ENCODE measurements at places on chromosomes 13 and 19.

DNA sequence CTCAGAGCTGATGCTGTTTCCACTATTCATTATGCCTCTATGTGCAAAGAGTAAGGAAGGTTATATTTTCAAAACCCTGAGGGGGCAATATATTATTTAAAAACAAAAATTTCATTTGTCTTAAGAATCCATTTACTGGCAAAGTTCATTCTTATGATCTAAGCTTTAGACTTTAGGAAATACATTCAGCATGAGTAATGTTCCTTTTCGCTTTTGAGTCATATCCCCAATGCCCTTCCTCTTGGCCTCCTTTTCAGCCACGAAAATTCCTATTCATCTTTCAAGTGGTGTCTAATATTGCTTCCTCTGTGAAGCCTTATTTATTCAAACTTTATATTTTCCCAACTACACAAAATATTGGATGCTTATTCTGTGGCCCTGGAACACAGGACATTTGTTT is 1317.0 kb downstream of the PCDH9 start:
- no peak for DNase-seq

GRCh38 chr19:10180459-10180858 is 14.3 kb downstream of the DNMT1 start:
- no peak for DNase-seq

DNA sequence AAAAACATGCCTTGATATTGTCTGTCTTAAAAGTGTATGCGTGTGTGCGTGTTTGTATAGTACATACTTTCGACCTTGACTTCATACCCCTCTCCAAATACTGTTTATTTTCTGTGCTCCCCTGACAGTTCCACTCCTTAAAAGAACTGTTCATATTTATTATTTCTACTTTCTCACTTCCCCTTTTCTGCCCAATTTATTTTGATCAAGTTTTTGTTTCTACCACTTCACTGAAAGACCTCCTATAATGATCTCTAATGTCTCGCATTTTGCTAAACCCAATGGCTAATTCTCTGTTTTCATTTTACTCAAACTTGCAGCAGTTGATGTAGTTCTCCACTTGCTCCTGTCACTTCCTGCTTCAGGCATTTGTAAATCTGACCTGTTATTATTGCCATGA is 426.1 kb upstream of the KLF12 start:
- no peak for DNase-seq

DNA sequence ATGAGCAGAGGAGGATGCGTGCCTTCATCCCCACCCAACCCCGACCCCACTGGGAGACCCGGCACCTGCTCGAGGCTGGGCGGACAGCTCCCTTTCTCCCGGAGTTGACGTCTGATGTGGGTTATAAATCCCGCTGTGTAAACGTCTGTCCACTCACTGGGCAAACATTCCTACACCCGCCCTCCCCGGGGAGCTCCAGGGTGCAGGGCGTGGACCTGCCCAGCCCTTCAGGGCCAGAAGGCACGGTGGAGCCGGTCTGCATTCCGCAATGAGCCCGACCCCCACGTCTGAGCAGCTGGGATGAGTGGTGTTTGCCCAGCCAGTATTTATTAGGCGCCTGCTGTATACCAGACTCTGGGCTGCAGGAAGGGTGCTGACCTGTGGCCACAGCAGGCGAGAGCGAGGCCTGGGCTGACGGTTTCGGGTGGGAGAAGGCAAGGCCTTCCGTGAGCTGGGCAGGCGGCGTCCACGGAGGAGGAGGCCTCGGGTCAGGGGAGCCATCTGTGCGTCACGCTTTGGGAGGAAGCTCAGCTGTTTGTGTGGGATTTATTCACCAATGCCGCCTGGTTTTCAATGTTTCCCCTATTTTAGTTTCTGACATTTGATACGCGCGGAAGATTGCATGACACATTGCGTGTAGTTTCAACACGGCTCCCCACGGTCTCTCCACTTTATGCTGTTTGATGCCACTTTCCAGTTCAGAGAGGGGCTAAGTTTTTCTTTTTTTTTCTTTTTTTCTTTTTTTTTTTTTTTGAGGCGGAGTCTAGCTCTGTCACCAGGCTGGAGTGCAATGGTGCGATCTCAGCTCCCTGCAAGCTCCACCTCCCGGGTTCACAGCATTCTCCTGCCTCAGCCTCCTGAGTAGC is 2.0 kb downstream of the MISP start:
- DNase-seq = peak; percentile 88

GRCh38 chr13:89361909-89362308 is 1690.7 kb downstream of the SLITRK5 start:
- DNase-seq = no peak

DNA sequence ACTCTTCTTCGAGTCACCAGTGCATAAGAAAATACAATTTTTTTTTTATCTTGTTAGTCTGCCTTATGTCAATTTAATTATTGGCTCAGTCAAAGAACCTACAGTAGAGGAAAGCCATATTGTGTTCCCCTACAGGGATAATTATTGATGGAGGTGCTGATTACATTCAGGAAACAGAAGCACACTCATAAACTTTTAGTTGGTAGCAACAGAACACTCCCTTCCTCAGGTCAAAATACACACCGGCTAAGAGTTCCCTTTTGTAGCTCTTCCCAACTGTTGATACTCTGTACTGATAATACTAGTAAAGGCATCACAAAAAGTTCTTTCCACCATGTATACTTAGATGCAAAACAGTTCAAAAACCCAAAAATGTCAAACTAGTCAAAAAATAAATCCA is 18.4 kb downstream of the FOXO1 start:
- DNase-seq = no peak

GRCh38 chr19:17302391-17303166 is 646 bp downstream of the ABHD8 start:
- peak; percentile 18 for DNase-seq

GRCh38 chr19:54373781-54374631 is 9.3 kb upstream of the LAIR1 start:
- no peak for DNase-seq
